NCI-H460 (cell line): ENCODE measurements at places on chromosomes 16 and 17. TPM values are rescaled to one million over a fixed set of nuclear protein-coding genes. Genes with fewer than 3 reads are reported as not detected.

The MYH11 gene
- total RNA-seq: 0.02 TPM in 1 of 2 replicates, not detected in the other

DNA sequence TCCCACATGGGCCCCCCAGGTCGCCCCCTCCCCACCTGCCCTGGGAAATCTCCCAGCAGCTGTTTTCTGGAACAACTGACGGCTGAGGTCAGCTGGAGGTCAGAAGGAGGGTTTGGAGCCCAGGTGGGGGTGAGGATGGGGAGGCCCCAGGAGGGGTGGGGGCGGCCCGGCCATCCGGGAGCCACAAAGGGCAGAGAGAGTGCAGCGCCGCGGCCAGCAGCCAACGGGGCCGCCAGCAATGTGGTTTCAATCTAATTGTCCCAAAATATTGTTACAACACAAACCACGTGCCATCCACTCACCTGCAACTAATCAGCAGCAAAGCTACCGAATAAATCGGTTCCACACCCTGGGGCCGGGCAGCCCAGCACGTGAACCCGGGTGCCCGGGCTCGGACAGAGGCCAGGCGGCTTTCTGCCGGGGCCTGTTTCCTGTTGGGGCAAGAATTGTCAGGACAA is 28.3 kb upstream of the SLC38A10 start:
- no peak for DNase-seq

GRCh38 chr17:78057113-78057740 is 71.3 kb downstream of the TMC6 start:
- no peak for DNase-seq

The HSD11B2 gene
- 0.17 and 1.2 TPM in 2 replicates for total RNA-seq

DNA sequence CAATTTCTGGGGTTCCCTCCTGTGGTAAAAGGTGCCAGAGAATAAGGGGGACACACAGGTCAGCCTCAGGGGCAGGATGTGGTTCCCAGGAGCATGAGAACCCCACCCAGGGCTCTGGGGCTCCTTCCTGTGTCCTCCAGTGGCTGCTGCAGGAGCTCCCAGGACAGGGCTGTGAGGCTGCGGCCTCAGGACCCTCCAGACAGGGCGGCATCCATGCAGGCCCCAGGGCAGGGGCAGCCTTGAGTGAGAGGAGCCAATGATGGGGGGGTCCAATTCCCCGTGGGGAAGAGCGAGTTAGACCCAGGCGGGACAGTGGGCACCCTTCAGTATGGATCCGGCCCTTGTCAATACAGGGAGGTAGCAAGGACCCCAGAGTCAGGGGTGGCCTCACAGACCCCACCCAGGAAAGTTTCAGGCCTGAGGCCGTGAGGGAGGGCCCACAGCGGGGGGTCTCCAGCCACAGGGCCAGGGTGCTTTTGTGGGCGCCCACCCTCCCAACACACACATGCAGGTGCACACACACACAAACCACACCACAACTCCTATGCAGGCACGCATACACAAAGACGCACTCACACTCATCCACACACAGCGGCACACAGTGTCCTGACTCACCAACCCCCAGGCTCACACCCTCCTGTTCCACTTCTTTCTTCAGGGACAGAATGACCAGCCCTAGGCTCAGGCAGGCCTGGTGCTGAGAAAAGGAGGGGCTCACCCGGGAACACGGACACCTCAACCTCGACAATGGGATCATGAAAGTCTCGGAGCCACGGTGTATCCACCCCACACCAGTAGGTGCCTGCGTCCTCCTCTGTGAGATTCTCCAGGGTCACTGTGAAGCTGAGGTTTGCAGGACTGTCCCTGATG is 1.8 kb downstream of the CD300C start:
- DNase-seq: no peak
